ENCODE measurements at places on chromosomes 11 and 22.

DNA sequence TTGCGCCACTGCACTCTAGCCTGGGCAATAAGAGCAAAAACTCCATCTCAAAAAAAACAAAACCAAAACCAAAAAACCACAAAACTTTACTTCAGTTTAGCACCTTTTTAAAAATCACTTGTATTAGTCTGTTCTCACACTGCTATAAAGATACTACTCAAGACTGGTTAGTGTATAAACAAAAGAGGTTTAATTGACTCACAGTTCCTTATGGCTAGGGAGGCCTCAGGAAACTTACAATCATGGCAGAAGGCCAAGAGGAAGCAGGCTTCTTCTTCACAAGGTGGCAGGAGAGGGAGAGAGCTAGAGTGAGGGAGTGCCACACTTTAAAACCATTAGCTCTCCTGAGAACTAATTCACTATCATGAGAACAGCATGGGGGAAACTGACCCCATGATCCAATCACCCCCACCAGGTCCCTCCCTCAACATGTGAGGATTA is 261.3 kb downstream of the TMEM135 start:
- no peak for DNase-seq

GRCh38 chr11:69357458-69358397 is 63.8 kb downstream of the MYEOV start:
- no peak for DNase-seq

- DNase-seq: no peak
Observed at GRCh38 chr22:38314933-38315822, 2.1 kb downstream of the CSNK1E start.

DNA sequence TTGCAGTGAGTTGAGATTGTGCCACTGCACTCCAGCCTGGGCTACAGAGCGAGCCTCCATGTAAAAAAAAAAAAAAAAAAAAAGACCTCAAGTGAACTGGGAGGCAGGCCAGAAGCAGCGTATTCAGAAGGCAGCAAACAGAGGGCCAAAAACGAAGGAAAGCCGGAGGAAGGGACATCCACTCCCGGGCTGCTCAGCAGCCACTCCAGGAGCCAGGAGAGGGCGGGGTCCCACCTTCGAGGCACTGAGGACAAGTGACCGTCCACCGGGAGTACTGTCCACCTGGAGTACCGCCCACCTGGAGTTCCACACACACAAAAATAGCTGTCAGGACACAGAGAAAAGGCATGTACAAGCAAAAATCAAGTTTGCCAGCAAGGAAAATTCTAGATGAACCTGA is 5.5 kb downstream of the TOLLIP start:
- DNase-seq: no peak

- no peak for DNase-seq
Observed at GRCh38 chr22:29328566-29329500, 13.3 kb upstream of the RASL10A start.

- DNase-seq: no peak
Observed at GRCh38 chr11:30465623-30466022, 120.5 kb downstream of the MPPED2 start.

GRCh38 chr22:32318361-32318760 is 39.3 kb upstream of the RFPL3 start:
- DNase-seq: peak; percentile 36

- DNase-seq: no peak
Observed at GRCh38 chr11:74702383-74703007, 28.7 kb downstream of the CHRDL2 start.

DNA sequence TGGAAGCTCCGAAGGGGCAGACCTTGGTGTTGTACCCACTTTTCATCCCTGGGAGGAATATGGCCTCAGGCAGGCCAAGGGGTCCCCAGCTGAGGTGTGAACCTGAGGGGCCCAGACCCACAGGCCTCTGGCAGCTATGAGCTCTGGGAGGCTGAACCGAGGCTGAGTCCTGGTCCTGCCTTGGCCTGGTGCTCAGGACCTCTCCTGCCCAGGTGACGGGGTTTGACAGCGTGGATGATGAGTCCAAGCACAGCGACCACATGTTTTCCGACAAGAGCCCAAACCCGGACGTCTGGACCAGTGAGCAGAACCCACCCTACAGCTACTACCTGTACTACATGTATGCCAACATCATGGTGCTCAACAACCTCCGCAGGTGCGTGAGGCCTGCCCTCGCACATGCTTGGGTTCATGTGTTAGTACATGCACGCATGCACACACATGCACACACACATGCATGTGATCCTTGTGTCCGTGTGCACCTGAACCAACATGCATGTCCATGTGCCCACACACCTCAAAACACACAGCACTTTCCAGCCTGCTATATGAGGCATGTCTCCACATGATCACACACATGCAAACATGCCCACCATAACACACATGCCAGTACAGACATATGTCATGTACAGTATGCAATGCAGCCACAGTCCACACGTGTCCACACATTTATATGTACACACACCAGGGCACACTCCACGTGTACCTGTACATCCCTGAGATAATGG is 40.9 kb downstream of the RNF141 start:
- DNase-seq: no peak
